Mesothelial cell of epicardium (in vitro differentiated cells): ENCODE measurements at places on chromosomes 1 and 21. TPM values are rescaled to one million over a fixed set of nuclear protein-coding genes. Genes with fewer than 3 reads are reported as not detected.

GRCh38 chr1:65393347-65393746 lies 27.1 kb upstream of the LEPR start:
- no peaks in the 10 kb centered on the region for H3K4me1 ChIP-seq
- H3K27ac ChIP-seq: no peak overlapping the region
- H3K36me3 ChIP-seq: peaks cover 18% of the 10 kb centered on the region
- no peaks in the 10 kb centered on the region for H3K27me3 ChIP-seq
- no peak overlapping the region for H3K4me3 ChIP-seq

DNA sequence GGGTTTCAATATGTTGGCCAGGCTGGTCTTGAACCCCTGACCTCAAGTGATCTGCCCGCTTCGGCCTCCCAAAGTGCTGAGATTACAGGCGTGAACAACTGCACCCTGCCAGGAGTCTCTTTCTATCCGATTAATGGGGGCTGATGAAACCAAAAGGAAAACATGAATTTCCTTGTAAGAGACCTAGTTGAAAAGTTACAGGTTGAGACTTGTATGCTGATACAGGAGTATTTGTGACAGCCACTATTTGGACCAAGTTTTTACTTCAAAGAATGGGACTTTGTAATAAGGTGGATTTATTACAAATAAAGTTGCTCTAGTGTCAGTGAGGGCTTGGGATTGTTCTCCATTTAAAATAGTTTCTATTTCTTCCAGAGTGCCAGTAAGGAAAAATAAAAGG lies 43.6 kb upstream of the TMEM61 start:
- peaks cover 57% of the 10 kb centered on the region for H3K4me1 ChIP-seq
- peak overlapping the region; percentile 4 for H3K4me3 ChIP-seq
- peak overlapping the region; percentile 78 for H3K27ac ChIP-seq
- H3K27me3 ChIP-seq: no peaks in the 10 kb centered on the region
- no peak for DNase-seq
- H3K36me3 ChIP-seq: peaks cover 4% of the 10 kb centered on the region

- no peak overlapping the region for H3K4me3 ChIP-seq
- H3K4me1 ChIP-seq: peaks cover 19% of the 10 kb centered on the region
- H3K27ac ChIP-seq: peak overlapping the region; percentile 76
- no peak for DNase-seq
These were observed 27.3 kb upstream of the MED18 start for GRCh38 chr1:28301368-28302174.

DNA sequence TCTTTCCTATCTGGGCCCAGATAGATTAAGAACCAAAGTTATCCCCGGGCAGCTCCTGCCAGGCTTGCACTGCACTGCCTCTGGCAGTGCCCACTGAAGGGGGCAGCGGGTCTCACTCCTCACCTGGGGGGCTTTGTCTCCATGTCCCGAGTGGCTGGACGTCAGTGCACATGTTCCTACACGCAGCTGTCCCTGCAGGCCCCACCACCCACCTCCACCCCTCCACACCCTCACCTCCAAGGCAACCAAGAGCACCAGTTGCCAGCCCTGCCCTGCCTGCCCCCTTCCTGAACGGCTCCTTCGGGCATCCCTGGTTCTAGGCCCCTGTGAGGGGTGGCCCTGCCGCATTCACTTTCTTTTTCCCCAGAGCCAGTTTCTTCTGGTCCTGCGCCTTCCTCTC lies 147.2 kb downstream of the PEX14 start:
- no peak overlapping the region for H3K4me3 ChIP-seq
- peaks cover 9% of the 10 kb centered on the region for H3K36me3 ChIP-seq
- peaks cover 2% of the 10 kb centered on the region for H3K4me1 ChIP-seq
- H3K27ac ChIP-seq: no peak overlapping the region
- H3K27me3 ChIP-seq: no peaks in the 10 kb centered on the region

DNA sequence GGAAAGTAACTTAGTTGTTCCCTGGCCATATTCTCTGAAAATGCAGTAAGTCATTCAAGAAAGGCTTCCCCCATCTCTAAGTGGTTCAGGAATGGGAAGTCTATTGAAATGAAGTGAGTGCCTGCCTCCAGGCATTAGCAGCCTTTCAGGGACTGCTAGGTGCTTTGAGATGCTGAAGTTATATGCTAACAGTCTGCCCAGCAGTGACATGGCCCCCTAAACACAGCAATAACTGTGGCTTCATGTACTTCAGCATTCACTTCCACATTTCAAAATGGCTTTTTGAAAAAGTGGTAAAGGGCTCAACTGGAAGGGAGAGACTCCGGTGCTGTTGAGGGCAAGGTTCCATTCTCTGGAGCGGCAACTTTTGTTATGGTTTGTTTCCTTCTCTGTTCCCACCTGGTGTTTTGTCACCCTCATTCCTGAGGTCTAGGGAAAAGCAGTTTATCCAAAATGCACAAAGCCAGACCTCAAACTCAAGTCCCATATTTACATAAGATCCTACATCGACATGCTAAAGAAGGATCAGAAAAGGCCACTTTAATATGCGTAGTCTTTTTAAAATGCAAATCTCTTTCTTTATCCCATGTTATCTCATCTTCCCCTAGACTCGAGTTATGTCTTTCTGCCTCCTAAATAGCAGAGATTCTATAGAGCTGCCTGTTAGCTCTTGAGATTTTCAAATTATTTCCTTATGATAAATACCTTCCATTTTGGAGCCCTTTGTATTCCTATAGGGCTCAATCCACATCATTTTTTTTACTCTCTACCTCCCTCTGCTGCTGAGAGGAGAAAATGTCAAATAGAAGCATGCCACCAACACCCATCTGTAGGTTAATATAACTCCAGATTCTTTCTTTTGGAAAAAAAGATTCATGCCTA lies 34.2 kb upstream of the LRRC8C start:
- H3K27me3 ChIP-seq: no peaks in the 10 kb centered on the region
- H3K36me3 ChIP-seq: no peaks in the 10 kb centered on the region
- peaks cover 6% of the 10 kb centered on the region for H3K4me1 ChIP-seq

DNA sequence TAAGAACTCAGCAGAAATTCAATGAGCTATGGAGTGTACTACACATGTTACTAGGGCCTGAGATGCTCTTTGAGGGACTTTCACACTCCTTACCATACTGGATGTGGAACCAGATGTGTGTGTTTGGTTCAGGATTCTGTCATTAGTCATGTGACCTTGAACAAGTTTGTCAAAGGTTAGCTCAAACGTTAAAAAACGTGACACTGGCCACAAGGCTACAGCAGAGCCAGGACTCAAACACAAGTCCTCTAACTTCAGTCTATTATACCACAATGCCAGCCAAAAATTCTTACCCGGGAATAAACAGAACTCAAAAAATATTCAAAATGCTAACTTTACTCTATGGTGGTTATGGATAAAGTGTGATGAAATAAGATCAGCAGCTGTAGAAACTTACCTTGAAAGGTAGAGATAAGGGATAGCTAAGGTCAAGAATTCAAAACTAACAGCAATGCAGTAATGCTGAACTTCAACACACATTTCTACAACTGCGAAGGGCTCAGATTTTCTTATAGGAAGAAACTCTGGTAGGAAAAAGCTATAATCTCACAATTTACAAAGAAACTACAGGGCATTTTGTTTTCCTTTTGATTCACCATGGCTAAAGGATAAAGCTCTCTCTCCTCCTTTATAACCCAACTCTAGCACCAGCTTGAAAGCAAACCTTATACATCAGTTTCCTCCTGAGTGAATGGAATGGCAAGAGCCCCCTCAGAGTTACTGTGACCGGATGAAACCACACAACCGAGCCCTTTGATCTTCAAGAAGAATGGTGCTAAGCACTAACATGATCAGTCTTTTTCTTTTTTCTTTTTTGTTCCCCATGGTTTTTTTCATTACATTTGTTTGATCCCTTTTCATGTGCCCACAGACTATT lies 233.9 kb downstream of the SLC45A1 start:
- no peak overlapping the region for H3K4me3 ChIP-seq
- H3K27ac ChIP-seq: peak overlapping the region; percentile 86
- no peaks in the 10 kb centered on the region for H3K27me3 ChIP-seq
- H3K36me3 ChIP-seq: peaks cover 19% of the 10 kb centered on the region

The IL22RA1 gene
- 0.09 to 0.11 TPM in 2 of 3 replicates, not detected in the other for total RNA-seq

The CYP4B1 gene
- 0.20 to 0.40 TPM (median 0.27 TPM) in 3 replicates for total RNA-seq

The CLDN17 gene
- total RNA-seq: not detected in 3 replicates

The PIGK gene
- 13.6 to 16.8 TPM (median 15.6 TPM) in 3 replicates for total RNA-seq
